ENCODE measurements at places on chromosomes 5 and 9.

- peak; percentile 54 for DNase-seq
Observed at GRCh38 chr5:137374110-137374714, 124.9 kb downstream of the SPOCK1 start.

- no peak for DNase-seq
Observed at GRCh38 chr9:13661014-13661413, 381.5 kb upstream of the MPDZ start.

GRCh38 chr5:41539454-41539853, 29.1 kb upstream of the PLCXD3 start:
- DNase-seq = no peak

- no peak for DNase-seq
Observed at GRCh38 chr5:95244479-95244878, 40.4 kb downstream of the MCTP1 start.

- no peak for DNase-seq
Observed at GRCh38 chr9:121645853-121646807, 5.3 kb upstream of the DAB2IP start.

GRCh38 chr9:14400658-14400995, 86.7 kb upstream of the NFIB start:
- DNase-seq = no peak

- DNase-seq = no peak
Observed at GRCh38 chr5:124630767-124631704, 115.4 kb downstream of the ZNF608 start.

GRCh38 chr5:163564321-163564938, 59.0 kb downstream of the MAT2B start:
- peak; percentile 20 for DNase-seq

GRCh38 chr5:87079219-87079618, 188.5 kb upstream of the RASA1 start:
- no peak for DNase-seq

DNA sequence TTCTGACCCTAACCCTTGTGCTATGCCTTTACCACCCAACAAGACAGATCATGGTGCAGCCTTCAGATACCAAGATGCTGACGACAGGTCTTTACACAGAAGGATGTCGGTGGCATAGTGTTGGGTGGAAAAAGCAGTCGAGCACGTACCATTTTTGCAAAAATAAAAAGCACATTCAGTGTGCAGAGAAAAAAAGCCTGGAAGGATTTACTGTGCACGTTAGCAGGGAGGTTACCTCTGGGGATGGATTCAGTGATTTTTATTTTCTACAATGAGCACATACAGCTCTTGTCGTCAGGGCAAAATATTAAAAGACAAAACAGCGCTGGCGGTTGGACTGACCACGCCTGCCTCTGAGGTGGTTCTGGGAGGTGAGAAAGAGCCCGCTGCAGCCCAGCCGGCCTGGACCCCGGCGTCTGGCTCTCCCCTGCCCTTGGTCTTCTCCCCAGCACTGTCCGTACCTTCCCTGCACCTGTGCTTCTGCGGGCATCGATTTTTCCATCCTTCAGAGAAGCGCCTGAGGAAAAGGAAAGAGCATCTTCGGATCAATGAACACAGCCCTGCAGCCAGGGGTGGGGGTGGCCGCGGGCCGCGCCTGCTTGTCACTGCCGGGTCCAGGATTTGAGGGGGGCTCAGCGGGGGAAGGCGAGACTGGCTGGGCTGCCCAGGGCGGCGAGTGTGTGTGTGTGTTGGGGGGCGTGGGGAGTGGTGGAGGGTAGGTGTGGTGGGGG, 200.0 kb upstream of the IER5L start:
- DNase-seq = no peak

DNA sequence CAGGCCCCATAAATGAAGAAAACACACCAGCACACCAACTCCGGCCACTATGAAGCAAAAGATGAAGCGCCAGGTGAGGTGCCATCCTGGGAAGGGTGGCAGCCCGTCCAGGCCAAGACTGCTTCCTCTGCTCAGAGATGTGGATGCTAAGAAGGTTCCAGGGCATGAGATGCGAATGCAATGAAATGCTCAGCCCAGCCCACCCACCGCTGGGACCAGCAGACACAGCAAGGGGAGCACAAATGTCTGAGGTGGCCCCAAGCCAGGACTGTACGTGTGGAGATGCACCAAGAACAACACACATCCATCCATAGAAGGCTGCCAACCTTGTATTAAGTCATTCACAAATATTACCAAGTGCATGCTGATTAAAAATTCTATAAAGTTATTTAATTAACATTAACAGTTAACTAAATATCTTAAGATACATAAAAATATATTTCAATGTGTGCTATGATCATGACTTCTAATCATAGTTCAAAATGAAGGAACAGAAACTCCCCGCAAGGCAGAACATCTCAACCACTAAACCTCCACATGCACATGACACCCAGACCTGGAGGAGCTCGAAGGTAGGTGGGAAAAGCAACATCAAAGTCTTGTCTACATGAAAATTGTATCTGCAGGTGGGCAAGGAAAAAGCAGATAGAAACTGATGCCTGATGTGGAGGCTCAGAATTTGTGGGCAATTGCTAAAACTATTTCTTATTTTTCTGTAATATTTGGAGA, 43.7 kb downstream of the BICD2 start:
- DNase-seq = no peak

DNA sequence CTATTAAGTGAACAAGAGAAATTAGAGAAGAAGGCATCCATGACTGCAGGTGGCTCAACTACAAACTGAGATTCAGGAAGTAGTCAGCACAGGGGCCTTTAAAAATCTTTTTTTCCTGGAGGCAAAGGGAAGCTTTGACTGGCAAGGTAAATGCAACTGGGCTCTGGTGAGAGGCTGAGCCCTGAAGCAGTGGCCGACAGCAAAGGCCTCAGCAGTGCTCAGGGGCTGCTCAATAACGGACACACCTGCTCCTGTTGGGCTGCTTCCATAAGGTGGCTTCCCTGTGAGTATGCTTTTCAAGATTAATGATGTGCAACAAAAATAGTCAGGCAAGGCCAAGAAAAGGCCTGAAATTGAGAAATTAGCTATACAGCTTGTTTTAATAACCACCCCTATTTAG, 134.2 kb upstream of the RGMB start:
- no peak for DNase-seq

DNA sequence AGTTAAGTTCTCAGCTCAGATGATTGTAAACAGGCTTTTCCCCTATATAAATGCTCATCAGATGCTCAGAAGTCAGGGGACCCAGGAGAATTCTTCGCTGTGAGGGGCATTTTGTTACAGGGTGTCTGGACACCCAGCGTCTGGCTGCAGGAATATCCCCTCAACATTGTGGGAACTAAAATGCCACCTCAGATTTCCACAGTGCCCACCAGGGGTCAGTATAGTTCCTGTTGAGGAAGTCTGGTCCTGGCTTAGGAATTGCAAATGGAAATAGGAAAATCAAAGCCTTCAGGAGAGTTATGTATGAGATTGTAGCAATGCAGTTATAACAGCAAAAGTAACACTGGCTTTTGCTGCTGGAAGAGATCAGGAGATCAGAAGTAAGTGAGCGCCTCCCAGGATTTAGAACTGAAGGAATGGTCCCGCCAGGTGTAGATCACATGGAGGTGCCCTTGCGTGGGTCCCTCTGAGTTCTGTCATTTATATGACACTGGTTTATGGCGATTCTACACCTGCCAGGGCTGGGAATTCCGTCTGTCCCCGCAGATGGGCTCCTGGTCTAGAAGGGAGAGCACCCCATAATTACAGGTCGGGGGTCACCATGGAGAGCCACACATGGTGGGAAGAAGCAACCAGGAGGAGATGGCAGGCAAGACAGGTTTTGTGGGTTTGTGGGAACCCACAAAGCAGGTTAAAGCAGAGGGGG, 47.1 kb upstream of the CTSL start:
- no peak for DNase-seq

DNA sequence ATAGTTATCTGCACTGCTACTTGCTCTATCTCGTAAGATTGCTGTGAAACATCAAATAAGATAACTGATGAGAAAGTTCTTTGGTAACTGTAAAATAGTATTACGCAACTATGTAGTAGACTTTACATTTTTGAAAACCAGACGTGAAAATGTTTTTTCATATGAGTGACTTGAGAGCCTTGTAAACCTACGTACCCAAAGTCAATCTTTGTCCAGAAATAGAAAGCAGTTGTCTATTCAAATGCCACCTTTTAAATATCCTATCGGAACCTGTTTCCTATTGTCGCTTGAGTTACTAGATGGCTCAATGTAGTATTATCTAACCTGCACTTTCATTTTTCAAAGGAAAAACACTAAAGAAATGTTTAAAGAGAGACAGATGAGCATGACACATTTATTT, 1.6 kb downstream of the FNIP1 start:
- no peak for DNase-seq

DNA sequence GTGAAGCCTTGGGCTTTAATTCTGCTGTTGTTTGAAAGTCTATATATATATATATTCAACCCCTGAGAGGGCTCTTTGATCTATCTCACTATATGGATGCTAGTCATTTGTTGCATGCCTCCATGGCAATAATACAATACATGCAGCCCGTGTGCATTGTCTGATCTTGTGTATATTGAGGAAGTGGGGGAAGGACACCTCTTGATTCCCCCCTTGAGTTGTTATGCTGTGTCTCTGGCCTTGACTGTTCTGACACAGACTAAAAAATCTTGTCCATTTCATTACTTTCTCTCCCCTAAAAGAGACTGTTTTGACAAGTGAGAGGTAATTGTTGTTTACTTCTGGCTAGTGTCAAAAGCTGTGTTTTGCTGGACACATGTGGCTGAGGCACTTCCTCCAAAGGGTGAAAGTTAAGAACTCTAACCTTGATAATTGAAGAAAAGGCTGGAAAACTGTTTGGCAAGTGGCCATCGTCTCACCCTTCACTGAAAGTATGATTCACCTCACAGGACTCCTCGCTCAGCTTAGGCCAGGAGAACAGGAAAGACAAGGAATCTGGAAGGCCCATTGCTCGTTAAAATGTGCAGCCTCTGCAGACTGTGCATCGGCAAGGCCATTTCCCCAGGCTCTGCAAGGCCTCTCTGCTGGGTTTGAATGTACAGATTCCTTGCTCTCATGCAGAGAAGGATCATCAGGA, 304.0 kb downstream of the PRELID2 start:
- DNase-seq = no peak

DNA sequence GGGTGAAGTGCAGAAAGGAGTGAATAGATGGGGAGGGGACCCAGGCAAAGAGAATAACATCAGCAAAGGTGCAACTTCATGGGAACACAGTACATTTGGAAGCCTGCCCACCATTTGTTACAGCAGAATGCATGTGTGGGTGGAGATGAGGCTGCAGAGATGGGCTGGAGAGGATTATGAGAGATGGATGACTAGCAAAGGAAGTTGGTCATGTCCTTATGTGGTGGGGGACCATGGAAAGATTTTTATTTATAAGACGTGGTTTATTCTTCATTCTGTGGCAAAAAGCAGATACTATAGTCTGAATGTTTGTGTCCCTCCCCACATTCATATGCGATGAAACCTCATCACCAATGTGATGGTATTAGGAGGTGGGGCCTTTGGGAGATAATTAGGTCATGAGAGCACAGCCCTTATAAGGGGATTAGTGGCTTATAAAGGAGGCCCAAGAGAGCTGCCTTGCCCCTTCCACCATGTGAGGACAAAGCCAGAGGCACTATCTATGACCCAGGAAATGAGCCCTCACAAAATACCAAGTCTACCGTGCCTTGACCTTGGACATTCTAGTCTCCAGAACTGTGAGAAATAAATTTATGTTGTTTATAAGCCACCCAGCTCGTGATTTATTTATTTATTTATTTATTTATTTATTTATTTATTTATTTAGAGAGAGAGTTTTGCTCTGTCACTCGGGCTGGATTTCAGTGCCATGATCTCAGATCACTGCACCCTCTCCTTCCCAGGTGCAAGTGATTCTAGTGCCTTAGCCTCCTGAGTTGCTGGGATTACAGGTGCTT, 483.7 kb downstream of the RAB3C start:
- no peak for DNase-seq

GRCh38 chr5:10607023-10607665, 43.3 kb downstream of the ANKRD33B start:
- peak; percentile 51 for DNase-seq

- DNase-seq = no peak
Observed at GRCh38 chr5:176866707-176867310, 32.3 kb downstream of the HK3 start.

DNA sequence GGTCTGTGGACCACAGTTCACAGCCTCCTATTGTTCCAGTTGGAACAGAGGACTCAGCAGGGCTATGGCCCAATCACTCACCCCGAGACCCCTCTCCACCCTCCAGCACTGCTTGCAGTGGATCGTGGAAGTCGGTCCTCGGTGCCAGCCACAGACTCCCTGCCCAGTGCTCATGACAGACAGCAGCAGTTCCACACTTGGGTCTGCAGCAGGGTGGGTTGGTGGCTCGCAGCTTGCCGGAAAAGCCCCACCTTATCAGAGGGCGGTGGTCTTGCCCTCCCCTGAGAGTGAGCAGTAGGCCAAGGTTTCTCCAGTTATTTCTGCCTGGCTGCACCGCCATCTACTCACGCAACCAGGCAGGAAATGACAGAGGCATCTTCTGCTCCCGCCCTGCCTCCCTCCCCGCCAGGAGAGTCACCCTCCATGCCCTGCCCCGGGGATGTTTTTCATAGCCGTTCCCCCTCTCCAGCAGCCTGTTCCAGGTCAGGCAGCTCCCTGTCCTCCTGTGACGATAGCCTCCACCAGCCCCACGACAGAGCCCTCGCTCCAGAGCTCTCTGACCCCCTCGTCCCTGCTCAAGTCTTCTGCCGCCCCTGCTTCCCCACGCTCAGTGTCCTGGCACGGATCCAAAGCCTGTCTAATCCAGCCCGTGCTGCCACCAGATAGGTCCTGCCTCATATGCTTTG, 34.5 kb downstream of the UNC5A start:
- no peak for DNase-seq

GRCh38 chr9:13397661-13398060, 118.2 kb upstream of the MPDZ start:
- DNase-seq = no peak

GRCh38 chr5:96247097-96247701, 185.8 kb downstream of the PCSK1 start:
- no peak for DNase-seq

GRCh38 chr9:6845880-6846279, 88.1 kb downstream of the KDM4C start:
- DNase-seq = no peak

DNA sequence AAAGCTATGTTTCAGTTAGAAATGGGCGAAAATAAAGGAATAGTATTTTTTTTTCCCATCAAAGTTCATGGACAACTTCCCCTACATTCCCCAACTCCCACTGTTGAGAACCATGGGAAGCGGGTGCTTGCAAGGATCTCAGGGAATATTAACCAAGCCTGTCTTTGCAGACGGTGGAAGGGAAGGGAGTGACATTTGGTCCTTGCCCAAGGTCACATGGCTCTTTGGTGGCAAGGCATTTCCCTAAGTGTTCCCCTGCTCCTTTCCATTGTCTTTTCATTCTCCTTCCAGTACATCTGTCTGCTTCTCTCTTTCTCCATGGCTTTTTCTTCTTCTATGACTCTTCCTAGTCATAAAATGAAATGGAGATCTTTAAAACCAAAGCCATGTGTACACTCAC, 19.0 kb downstream of the C9orf57 start:
- no peak for DNase-seq

DNA sequence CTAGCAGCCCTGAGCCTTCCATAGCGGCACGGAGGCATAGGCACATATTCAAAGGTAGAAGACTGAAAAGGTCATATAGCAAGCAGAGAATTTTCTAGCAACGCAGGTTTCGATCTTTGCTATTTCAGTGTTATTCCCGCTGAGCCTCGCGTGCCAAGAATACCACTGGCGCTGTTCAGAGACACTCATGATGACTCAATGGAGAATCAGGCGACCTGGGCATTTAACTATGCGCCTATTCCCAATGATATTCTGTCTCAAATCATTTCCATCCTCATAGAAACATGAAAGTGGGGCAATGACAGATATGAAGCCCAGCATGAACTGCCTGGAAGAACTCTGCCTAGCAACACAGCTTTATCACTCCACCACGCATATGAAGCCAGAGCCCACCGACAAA, 59.9 kb downstream of the EFNA5 start:
- DNase-seq = no peak

Data from NCI-H2107 (cell line).